ENCODE measurements at places on chromosomes 3 and 15.
A peak's percentile ranks its signal among the peaks of the same experiment; 100 is the strongest.

GRCh38 chr15:92951800-92952457 is 51.8 kb downstream of the CHD2 start:
- DNase-seq: no peak

- no peak for DNase-seq
Measured at GRCh38 chr3:160450846-160451245, 1.3 kb upstream of the TRIM59 start.

DNA sequence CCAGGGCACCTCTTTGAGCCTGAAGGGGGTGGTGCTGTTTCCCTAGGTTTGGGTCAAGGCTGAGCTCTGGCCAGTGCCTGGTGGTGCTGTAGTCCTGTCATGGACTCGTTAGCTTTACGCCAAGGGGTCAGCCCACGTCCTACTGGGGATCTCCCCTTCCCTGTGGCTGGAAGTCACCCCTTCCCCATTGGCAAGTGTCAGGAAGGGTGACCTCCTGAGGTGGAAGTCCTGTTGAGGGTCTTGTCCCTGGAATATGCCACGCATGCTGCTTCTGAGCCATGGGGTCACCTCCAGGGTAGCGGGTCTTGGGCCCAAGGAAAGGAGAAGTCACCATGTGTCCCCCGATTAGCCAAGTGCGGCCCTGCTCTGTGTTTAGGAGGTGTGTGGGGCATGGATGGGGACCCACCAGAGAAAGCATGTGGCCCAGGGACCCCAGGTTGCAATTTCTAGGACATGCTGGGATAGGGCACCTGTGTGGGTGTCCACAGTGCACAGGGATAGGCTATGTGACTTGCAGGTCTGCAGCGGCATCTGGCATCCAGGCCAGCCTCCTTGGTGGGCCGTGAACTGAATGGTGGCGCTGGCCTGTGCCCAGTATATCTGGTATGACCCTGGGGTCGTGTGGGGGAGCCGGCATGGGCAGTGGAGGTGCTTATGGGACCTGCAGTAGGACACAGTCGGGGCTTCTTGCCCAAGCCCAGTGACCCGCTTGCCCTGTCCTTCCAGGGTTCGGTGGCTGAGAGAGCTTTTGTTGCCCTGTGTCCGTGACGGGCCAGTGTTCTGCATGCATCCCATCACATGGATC is 226.7 kb downstream of the SNRPN start:
- no peak for DNase-seq

DNA sequence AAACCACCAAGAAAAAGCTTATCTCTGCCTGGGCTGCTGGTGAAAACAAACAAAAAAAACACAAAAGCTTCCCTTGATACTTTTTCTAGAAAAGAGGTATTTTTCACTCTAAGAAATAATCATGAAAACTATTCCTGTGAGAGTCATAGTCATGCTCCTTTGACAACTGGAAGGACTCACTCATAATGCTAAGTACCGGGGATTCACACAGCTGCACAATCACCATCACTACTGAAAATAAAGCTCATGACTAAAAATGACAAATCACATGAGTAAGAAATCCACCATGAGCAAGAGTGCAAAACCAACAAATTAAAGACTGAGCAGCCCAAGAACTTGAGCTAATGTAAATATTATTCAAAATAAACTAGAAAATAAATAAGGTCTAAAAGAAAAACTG is 10.6 kb upstream of the POU1F1 start:
- no peak for DNase-seq

DNA sequence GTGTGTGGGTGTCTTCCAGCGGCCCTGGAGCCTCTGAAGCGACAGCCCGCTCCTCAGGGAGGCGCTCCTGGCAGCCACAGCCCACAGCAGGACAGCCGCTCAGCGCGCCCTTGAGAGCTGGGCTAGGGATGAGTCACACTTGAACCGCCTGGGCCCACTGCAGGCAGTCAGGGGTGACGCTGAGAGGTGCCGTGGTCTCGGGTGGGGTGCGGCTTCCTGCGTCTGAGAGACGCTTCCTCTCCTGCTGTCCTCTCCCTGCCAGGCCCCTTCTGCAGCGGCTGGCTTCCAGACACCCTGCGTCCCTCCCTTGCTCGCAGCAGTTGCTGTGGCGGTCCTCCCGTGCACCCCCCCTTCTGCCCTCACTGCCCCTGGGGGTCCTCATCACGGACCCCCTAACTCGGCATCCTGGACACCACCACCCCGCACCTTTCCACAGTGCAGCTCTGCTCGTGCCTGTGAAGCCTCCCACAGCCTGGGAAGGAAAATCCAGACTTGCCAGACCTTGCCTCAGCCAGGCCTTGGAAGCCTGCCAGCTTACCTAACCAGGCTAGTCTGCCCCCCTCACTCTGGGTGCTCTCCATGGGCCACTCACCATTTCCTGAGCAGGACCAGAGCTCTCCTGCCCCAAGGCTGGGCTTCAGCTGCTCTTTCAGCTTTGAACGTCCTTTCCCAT is 1.1 kb upstream of the SPTBN5 start:
- DNase-seq: peak; percentile 80

DNA sequence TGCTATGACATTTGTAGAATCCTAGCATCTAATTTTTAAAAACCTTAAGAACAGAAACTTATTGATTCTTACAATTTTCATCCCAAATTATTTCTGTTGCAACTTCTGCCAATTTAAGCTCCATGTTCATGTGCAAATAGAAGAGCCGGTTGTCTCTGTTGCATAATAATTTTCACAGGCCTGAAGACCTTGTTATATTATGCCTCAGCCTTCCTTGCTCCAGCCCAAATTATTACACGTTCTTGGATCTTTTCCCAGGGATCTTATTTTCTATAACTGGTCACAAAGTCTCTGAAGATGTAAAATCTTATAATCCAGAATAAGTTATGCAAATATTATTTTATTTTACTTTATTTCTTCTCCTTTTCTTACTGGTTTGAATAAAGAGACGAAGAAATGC is 210.7 kb upstream of the DPH6 start:
- DNase-seq: no peak

GRCh38 chr3:36677331-36678007 is 86.9 kb downstream of the DCLK3 start:
- DNase-seq: no peak

- DNase-seq: no peak
Measured at GRCh38 chr3:196273655-196274054, 13.9 kb downstream of the PCYT1A start.

DNA sequence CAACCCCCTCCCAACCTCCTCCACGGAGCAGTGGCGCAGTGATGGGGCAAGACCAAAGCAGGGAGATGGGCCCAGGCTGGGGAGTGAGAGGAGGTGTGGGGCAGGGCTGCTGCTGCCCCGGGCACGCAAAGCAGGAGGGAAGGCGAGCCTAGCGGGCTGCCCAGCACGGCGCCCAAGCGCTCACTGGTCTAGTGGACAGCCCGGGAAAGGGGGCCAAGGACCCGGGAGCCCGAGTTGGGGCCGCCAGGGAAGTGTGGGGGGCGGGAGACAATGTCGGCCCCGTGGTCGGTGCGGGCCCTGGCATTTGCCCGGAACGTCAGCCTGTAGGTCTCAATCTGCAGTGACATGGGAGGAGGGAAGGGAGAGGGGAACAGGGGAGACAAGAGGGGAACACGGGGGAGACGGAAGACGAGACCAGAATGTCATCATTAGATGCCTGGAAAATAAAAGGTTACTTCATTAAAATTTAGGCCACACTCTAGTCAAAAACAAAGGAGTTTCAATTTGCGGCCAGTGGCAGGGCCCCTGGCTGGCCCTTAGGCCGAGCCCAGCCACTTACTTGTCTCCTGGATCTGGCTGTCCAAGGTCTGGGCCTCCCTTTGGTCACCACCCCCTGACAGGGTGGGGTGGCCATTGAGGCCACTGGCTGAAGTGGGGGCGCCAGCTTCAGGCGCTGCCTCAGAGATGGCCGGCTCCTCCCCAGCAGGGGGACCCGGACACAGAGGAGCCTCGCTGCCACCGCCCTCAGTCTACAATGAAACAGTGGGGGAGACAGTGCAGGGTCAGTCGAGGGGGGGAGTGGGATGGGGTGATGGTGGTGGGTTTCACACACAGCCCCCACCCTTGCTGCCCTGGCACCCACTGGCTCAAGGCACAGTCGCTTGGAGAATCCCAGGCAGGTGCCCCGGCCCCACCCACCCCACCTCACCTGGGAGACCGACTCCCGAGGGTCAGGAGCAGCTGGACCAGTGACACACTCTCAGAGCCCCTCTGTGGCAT is 50.0 kb downstream of the DHX30 start:
- DNase-seq: no peak

- no peak for DNase-seq
Measured at GRCh38 chr3:126314305-126314789, 42.9 kb downstream of the KLF15 start.

DNA sequence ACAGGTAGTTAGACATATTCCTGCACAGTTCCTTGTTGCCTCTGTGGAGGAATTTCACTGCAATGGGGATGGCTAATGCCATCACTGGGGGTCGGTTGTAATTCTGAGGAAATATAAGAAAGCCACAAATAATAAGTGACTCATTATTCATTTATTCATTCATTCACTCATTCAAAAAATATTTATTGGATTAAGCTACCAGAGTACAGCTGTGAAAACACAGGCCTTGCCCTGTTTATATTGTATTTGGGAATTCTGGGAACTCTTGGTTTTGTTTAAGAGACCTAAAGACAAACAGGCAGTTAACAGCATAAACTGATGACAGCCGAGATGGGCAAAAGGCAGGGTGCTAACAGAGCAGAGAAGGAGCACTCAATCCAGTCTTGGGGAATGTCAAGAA is 23.6 kb downstream of the PTX3 start:
- DNase-seq: no peak

GRCh38 chr15:84863565-84864443 is 20.7 kb upstream of the SLC28A1 start:
- DNase-seq: no peak

GRCh38 chr3:87247430-87247773 is 20.3 kb downstream of the CHMP2B start:
- no peak for DNase-seq

GRCh38 chr3:172224560-172225214 is 185.3 kb downstream of the FNDC3B start:
- peak; percentile 60 for DNase-seq

DNA sequence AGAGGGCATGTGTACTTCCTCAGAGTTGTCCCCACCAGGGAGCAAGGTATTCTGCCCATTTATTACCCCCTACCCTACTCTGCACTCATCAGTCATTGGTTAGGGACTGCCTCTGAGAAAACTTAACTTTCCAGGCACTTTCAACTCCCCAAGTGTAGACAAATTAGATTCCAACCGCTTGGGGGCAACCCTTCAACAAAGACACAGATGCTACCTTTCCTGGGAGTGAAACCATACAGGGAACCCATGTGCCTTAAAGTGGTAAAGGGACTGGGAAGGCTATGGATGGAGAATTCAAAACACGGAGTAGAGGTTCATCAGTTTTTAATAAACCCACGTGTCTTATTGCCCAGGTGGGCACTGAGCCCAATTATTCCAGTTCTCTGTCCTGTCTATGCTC is 19.4 kb upstream of the UBE2E2 start:
- DNase-seq: no peak

DNA sequence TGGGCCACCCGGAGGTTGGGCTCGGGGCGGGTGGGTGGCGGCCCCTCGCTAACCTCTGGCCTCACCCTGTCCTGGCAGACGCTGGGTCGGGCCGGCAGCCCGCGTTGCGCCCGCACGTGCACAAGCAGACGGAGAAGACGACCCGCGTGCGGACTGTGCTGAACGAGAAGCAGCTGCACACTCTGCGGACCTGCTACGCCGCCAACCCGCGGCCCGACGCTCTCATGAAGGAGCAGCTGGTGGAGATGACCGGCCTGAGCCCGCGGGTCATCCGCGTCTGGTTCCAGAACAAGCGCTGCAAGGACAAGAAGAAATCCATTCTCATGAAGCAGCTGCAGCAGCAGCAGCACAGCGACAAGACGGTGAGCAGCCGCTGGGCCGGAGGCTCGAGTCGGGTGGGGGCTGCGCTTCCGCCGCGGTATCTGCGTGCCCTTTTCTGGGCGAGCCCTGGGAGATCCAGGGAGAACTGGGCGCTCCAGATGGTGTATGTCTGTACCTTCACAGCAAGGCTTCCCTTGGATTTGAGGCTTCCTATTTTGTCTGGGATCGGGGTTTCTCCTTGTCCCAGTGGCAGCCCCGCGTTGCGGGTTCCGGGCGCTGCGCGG is 3.7 kb downstream of the ISL2 start:
- DNase-seq: peak; percentile 27

DNA sequence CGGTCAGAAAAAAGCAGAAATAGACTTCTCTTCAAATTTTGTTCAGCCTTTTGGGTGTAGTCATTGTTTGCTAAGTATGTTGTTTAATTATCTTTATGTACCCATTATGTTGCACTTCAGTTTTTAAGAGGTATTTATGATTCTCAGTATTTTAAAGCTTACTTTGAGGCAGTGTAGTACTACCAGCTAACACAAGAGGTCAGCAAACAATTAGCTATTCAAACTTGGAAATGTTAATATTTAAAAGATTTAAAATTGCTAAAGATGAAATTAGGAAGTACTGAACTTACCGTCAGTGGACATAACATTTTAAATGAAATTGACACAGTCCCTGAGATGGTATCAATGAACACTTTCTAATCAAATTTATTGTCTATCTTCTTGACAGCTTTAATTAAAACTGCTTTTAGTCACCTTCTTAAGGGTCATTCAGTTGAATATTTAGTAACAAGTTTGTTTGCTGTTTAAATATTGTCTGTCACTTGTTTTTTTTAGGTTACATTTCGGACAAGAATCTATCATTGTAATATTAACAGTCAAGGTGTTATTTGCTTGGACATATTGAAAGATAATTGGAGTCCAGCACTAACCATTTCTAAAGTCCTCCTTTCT is 28.1 kb downstream of the NKIRAS1 start:
- DNase-seq: peak; percentile 2

DNA sequence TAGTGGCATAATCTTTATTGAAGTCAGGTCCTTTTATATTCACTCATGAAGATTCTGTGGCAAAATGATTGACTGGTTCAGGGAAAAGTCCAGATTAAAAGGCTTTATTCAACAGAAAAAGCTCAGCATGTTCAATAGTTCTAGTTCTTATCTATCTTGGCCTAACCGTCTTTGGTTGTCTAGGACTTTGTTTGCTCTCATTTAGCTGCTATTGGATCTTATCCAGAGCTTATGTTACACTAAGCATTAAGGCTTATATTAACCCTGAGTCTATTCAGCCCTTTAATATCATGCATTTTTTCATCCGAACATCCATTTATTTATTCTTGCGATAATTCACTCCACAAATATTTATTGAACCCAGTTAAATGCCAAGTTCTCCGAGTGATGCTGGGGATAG is 601.0 kb upstream of the SGO1 start:
- DNase-seq: no peak

All from NCI-H345 (cell line).